ENCODE measurements at places on chromosomes 2 and 18. TPM values are rescaled to one million over a fixed set of nuclear protein-coding genes. Genes with fewer than 3 reads are reported as not detected.

SRBD1 gene
- 21.6 TPM for total RNA-seq

DNA sequence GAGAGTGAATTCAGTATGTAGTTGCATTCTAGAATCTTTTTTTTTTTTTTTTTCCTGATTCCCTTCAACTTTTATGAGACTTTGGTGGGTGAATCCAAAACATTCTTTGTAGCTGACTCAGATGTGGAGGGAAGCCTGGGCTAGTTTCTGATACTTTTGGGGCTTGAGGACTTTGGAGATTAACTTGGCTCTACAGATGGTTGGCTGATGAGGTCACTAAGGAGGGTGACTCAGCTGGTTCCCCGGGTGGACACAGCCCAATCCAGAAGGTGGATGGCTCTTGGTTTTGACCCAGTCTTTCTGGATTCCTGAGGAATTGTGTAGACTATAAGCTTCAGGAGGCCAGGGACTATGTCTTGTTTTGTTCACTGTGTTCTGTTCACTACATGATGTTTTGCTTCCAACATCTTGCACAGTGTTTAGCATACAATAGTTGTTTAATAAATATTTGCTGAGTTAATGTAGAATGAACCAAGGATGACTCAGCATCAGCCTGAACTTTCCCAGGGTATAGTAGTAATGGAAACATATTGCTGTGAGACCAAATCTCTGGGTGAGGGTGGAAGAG lies 30.5 kb downstream of the LAMA3 start:
- DNase-seq: no peak

VAMP5 gene
- total RNA-seq: 45.6 TPM

GRCh38 chr2:54712516-54712915 lies 10.9 kb upstream of the EML6 start:
- no peak for DNase-seq

DNA sequence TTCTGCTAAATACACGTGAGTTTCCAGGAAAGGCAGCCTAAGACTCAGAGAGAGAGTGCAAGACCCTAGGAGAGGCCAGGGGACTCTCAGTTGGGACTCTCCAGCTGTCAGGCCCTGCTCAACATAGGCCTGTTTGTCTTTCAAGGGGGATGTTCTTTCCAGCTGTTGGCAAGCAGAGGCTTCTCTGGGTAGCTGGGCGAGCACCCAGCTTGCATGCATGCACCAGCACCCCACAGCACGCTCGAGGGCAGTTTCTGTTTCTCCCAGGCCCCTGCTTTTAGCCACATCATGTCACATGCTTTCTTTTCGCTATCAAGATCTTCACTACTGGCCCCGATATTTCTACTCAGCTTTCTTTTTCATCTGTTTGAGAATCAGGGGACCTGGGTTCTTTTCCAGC lies 479.3 kb upstream of the HS6ST1 start:
- no peak for DNase-seq
